ENCODE measurements at places on chromosomes 5 and 9. TPM values are rescaled to one million over a fixed set of nuclear protein-coding genes. Genes with fewer than 3 reads are reported as not detected.

Gene NMUR2
- total RNA-seq, result not detected

Gene MOB3B
- under 0.01 TPM for total RNA-seq

Gene RPS14
- total RNA-seq, result 2,788 TPM

Gene TMC1
- 0.93 TPM for total RNA-seq

Gene CACFD1
- total RNA-seq, result 7.1 TPM

Gene BHMT
- not detected for total RNA-seq

Gene C9orf152
- total RNA-seq, result not detected

Gene COL23A1
- total RNA-seq, result not detected

Gene TMOD1
- total RNA-seq, result 0.79 TPM

Gene MARCHF3
- total RNA-seq, result 20.0 TPM

Gene ISL1
- total RNA-seq, result 0.25 TPM

Gene LURAP1L
- 12.2 TPM for total RNA-seq

Gene CYLC2
- not detected for total RNA-seq

Gene TPPP
- total RNA-seq, result 0.93 TPM

Gene CATSPER3
- total RNA-seq, result 0.25 TPM

Gene SPINK6
- not detected for total RNA-seq

Gene FKTN
- total RNA-seq, result 21.3 TPM

Gene SLC34A1
- not detected for total RNA-seq

Gene INSL4
- total RNA-seq, result under 0.01 TPM
